ENCODE measurements at places on chromosomes 6 and 20.

GRCh38 chr20:20603339-20603990 lies 109.0 kb downstream of the RALGAPA2 start:
- DNase-seq, result no peak

DNA sequence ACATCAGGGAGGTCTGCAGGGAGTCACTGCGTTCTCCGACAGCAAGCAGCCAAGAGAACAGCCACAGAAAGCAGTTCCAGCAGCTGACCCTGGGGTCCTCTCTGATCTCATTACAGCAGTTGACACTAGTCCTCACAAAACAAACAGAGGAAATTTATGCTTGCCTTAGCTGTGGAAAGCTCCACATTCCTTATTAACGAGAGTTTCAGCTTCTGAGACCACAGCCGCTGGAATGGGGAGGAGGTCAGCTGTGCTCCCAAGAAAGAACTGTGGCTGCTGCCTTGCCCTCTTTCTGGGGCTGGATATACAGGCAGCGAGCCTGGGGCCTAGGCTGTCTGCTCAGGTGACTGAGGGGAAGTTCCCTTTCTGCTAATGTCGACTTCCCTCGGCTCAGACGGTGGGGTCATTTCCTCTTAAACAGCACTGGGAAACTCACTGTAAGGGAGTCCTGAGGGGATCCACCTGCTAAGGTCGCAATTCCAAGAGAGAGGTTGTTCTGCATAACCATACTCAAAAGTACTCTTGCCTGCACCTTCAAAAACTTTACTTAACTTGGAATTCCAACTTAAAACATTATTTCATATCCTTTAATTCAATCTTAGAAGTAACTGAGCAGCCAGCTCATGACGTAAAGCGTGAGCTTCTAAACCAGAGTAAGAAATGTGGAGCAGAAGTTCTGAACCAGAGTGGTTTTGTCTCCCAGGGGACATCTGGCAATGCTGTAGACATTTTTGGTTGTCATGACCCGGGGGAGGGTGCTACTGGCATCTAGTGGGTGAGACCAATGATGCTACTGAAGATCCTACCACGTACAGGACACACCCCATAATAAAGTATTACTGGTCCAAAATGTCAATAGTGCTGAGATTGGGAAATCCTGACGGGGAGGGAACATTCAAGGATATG lies 80.3 kb downstream of the BACH2 start:
- no peak for DNase-seq

- DNase-seq, result no peak
Observed at GRCh38 chr20:37864298-37864697, 38.6 kb upstream of the VSTM2L start.

DNA sequence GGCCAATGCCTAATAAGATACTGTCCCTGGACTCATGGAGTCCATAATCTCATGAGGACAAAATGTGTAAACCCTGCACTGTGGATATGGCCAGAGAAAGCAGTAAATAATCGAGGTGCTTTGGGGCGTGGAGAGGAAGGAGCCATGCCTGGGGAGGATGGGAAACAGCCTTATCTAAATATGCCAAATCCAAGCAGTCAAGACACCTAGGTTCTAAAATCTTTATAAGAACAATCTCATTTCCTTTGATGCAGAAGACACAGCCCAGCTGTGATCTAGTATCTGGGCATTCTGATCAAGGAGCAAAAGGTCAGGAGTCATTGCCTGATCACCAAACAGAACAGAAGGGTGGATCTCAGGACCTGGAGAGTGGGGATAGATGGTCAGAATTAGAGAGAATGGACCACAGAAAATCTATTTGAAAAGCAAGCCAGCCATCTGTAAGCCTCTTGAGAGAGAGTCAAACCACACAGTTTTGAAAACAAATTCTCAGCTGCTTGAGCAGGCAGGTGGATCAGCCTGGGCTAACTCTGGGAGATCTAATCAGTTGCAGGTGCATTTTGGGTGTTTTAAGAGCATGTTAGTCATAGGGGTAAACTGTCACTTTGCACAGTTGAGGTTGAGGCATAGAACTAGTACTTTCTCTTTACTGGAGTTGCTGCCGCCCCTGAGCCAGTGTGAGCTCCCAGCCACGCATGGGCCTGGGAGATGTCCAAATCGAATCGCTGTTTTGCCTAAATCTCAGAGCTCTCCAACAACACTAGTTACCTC lies 130.8 kb upstream of the TNFAIP3 start:
- DNase-seq, result no peak
